ENCODE measurements at places on chromosomes 2 and 18.

GRCh38 chr18:74876630-74877243 lies 279.1 kb downstream of the ZNF407 start:
- DNase-seq = no peak

DNA sequence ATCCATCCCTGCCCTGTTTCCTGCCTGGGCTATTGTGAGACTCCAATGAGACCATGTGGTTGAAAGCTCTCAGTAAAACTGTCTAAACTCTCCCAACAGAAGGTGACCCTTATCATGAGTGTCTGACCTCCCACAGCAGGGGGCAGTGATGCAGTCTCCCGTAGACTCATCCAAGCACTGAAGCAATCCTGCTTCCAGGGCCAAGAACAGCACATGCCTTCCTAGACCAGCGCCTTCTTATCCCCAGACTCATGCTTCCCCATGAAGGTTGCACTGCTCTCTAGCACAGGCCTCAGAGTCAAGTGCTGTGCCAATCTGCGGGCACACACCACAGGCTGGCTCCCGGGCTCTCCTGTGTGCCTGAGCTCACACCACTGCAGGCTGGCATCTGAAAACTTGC lies 112.3 kb downstream of the TNS1 start:
- no peak for DNase-seq

GRCh38 chr2:16406496-16407289 lies 258.9 kb downstream of the CYRIA start:
- no peak for DNase-seq

GRCh38 chr2:115162494-115163293 lies 720.3 kb downstream of the DPP10 start:
- DNase-seq = no peak

GRCh38 chr2:235551965-235552364 lies 58.1 kb downstream of the AGAP1 start:
- DNase-seq = no peak

DNA sequence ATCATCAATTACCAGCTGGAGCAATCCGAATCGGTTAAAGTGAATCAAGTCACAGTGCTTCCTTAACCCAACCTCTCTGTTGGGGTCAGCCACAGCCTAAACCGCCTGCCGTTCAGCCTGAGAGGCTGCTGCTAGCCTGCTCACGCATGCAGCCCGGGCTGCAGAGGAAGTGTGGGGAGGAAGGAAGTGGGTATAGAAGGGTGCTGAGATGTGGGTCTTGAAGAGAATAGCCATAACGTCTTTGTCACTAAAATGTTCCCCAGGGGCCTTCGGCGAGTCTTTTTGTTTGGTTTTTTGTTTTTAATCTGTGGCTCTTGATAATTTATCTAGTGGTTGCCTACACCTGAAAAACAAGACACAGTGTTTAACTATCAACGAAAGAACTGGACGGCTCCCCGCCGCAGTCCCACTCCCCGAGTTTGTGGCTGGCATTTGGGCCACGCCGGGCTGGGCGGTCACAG lies 496 bp upstream of the ITGA4 start:
- no peak for DNase-seq

All from SHP77 (cell line).